ENCODE measurements at places on chromosomes 6 and 20.

GRCh38 chr20:60669211-60669610 lies 582.9 kb upstream of the CDH4 start:
- no peak for DNase-seq

DNA sequence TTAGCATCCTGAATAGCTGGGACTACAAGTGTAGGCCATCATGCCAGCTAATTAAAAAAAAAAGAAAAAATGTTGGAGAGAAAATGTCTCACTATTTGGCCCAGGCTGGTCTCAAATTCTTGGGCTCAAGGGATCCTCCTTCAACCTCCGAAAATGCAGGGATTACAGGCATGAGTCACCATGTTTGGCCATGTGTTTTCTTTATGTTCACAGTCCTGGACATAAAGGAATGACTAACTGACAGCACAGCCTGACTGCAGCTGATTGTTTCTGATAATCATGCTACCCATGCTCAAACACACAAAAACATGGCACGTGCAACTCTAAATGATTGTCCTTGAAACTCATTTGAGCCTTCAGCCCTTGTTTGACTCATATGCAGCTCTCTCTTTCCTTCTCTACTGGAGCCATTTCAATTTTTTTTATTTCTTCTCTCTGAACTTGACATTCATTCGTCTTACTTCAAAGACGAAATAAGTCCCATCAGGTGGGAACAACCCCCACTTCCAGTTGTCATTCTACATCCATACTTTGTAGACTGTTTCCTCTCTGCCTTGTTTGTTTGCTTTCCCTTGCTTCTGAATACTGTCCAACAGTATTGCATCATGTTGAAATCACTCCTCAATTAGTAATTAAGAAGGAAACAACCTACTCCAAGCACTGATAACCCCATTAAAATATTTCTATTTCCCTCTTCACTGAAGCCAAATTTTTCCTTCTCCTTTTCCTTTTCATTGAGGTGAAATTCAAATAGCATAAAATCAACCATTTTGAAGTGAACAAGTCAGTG lies 413.0 kb downstream of the BMP2 start:
- DNase-seq: peak; percentile 29

DNA sequence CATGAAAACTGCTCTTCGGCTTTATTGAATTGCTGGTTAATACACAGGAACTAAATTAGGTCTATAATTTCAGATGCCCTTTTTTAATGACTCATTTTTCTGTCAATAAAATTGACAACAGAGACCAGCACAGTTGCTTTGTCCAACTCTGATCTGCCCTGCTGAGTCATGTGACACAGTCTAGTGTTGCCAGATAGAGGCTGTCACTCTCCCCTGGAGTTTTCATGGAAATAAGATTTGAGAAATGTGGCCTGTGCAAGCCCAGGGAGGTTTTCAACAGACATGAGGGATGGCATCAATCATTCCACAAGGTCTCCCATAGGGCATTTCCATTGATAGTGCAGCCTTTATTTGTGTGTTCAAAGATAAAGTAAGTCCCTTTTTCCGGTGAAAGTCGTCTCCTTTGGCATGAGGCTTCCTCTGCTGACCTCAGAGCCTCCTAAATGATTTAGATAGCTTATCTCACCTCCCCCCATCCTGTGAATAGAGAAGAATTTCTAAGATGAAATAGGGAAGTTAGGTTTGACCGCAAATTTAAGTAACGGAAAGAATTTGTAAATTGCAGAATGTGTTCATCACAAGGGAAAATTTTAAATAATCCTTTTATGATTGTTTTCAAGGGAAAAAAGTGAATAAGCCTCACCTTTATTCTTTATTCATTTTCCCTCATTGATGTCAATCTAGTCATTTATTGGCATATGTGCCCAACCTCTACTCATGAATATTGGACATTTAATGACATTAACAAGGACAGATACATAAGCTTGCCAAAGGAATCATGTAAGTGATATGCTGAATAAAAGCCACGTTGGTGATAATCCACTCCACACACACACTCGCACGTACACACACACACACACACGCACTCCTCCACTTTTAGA lies 277.7 kb downstream of the ADGB start:
- peak; percentile 58 for DNase-seq

GRCh38 chr6:130993292-130993765 lies 69.7 kb downstream of the EPB41L2 start:
- no peak for DNase-seq

DNA sequence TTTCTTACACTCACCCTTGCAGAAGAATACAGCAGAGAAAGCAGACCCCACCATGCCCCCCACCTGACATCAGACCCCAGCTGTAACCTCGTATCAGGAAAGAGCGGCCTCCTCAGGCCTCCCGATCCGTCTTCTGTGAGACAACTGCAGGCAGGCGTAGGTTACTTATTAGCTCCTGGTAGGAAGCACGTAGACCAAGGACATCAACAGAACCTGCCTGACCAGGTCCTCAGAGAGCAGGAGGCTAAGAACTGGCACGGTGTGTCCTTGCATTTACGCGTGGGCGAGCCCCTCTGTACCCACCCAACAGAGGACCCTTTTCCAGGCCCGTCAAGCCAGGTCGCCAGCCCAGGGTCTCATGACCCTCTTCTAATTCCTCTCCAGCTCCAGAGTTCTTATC lies 51.0 kb downstream of the ABHD12 start:
- DNase-seq: no peak

DNA sequence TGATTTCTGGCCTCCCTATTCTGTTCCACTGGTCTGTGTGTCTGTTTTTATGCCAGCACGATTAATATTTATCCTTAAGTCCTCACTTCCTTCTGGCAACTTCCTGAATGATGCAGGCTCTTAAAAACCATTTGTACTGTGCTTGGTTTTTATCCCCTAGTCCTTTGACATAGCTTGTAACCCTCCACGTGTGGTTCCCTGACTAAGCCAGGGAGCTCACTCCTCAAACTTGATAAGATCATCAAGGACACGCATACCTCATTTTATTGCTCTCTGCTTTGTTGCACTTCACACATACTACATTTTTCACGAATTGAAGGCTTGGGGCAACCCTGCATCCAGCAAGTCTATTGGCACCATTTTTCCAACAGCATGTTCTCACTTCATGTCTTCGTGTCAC lies 166.4 kb upstream of the UST start:
- no peak for DNase-seq

DNA sequence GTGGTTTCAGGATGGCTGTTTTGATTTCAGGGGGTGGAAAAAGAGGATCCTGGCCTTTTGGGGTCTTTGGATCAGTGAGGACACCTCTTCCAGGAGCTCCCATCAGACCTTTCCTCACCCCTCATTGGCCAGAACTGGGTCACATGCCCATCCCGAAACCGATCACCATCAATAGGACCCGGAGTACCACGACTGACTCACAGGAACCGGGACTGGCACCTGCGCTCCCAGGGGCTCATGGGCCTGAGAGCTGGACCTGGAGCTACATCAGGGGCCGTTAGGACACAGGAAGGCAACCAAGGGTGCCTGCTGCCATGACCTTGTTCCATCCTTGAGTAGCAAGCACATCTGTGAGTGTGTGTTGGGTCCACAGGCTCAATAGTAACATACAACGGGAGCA lies 180.4 kb downstream of the BMP7 start:
- no peak for DNase-seq

- no peak for DNase-seq
Observed at GRCh38 chr6:26465776-26466175, 8.0 kb downstream of the BTN2A1 start.

DNA sequence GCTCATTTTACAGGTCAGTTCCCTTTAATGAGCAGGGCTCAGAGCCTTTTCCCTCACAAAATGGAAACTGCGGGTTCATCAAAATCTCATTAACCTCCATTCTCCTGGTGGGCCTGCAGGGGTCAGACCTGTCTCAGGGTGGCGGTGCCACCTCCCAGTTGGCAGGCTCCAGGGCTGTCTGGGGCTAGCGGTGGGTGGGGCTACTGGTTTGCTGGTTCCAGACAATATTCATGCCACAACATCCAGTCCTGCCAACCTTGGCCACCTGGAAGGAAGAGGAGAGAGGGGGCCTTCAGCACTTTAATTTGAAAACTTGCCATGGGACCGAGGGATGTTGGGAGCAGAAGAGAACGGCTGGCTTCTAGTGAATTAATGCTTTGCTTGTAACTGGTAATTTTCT lies 41.9 kb upstream of the CTNNBL1 start:
- peak; percentile 77 for DNase-seq

GRCh38 chr6:106967936-106968555 lies 6.5 kb downstream of the CD24 start:
- no peak for DNase-seq

DNA sequence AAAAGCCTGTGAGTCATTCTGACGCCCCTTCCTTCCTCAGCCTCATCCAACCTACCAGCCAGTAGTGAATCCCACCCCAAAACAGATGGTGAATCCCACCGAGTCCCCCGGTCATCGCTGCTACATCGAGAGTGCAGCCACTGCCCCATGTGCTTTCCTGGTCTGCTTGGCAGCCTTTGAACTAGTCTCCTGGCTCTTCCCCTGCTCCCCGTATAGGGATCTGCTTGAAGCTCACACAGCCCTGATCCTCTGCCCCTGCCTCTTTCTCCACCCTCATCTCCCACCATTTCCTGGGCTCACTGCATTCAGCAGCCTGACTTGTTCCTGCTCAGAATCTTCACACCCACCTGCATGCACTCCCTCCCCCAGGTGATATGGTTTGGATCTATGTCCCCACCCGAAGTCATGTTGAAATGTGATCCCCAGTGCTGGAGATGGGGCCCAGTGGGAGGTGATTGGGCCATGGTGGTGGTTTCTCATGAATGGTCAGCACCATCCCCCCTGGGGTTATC lies 14.6 kb downstream of the SYNJ2 start:
- peak; percentile 51 for DNase-seq

- DNase-seq: no peak
Observed at GRCh38 chr6:122787721-122788120, 1.3 kb upstream of the SMPDL3A start.

- no peak for DNase-seq
Observed at GRCh38 chr20:59940956-59941294, 736 bp downstream of the FAM217B start.

GRCh38 chr6:41464019-41464418 lies 82.2 kb upstream of the FOXP4 start:
- DNase-seq: no peak

GRCh38 chr6:128240024-128240428 lies 280.4 kb downstream of the PTPRK start:
- DNase-seq: peak; percentile 67

GRCh38 chr20:2131366-2131765 lies 29.7 kb downstream of the STK35 start:
- no peak for DNase-seq

- DNase-seq: no peak
Observed at GRCh38 chr20:50403565-50404418, 106.4 kb upstream of the PTPN1 start.

GRCh38 chr6:12490904-12491571 lies 200.9 kb downstream of the EDN1 start:
- no peak for DNase-seq

- no peak for DNase-seq
Observed at GRCh38 chr6:7073082-7073820, 34.5 kb upstream of the RREB1 start.

DNA sequence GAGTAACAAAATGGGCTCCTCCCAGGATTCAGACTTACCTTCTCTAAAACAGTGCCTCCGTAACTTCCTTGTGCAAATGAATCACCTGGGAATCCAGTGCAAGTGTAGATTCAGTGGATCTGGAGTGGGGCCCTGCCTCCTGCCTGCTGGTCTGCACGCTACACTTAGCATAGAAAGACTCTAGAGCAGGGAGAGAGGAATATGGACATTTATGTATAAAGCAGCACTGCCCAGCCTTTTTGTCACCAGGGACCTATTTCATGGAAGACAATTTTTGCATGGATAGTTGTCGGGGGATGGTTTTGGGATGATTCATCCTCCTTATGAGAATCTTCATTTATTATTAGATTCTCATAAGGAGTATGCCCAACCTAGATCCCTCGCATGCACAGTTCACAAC lies 42.3 kb upstream of the L3MBTL3 start:
- no peak for DNase-seq

DNA sequence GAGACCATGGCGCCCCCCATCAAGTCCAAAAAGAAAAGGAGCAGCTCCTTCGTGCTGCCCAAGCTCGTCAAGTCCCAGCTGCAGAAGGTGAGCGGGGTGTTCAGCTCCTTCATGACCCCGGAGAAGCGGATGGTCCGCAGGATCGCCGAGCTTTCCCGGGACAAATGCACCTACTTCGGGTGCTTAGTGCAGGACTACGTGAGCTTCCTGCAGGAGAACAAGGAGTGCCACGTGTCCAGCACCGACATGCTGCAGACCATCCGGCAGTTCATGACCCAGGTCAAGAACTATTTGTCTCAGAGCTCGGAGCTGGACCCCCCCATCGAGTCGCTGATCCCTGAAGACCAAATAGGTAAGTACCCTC lies 41.7 kb upstream of the NAA20 start:
- DNase-seq: peak; percentile 80

DNA sequence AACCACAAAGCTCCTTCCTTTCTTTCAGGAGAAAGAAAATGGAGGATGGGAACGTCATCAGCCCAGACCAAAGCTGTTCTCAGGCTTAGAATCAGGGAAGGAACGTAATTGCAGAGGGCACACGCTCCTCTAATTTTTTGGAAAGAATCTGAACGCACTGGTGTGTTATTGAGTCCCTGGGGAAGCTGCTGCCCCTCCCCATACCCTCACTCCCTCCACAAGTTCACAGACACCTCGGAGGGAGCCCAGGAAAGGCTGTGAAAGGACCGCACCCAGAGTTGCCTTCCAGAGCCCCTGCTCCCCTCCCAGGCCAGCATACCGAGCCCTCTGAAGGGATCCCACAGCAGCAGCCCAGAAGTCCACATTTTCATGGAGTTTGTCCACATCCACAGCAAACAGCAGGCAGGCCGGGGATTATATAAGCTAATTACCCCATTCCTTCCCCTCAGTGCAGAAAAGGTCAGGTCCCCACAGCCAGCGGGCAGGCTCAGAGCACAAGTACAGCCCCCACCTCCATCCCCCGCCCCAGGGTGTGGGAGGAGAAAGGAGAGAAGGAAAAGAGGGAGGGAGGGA lies 53.7 kb downstream of the ANKRD60 start:
- peak; percentile 66 for DNase-seq

GRCh38 chr20:52959125-52959524 lies 13.0 kb upstream of the TSHZ2 start:
- peak; percentile 94 for DNase-seq

DNA sequence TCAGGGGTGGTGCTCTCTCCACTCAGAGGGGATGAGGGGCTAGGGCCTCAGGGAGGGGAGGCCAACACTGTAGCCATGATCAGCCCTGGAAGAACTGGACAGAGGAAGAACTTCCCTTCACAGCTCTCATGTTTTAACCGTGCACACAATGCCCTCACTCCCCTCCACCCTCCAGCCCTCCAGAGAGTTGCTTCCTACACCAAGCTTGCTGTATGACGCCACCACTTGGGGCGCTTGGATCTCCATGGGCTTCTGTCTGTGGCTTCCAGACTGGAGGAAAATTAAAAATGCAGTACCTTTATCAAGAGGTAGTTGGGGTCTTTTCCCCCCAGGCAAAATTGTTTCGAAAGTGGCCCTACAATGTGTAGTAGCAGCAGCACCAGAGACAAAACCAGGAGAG lies 48.4 kb downstream of the ARHGAP40 start:
- no peak for DNase-seq

DNA sequence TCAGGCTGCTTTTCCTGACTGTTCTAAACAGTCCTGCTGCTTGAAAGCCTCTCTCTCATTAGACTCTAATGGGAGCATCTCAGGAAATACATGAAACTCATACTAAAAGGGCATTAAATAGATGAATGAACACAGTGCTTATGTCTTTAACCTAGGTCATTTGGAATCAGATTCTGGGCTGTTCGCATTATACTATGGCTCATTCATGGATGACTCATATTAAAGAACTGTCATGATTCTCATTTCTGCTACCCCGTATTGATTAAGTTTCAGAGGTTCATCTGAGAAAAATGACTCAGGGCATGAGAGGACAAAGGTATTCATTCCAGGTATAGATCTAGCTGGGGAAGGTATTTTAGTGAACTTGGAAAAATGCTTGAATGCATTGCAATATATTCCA lies 335.5 kb downstream of the GJA1 start:
- DNase-seq: peak; percentile 12

All from NCI-H69 (cell line).